ENCODE measurements at places on chromosomes 16 and 17. TPM values are rescaled to one million over a fixed set of nuclear protein-coding genes. Genes with fewer than 3 reads are reported as not detected.

The CPHXL2 gene
- not detected for total RNA-seq

- no peak for DNase-seq
These were observed 5.4 kb downstream of the KCTD5 start for GRCh38 chr16:2687531-2688308.

The CLDN9 gene
- total RNA-seq, result not detected

GRCh38 chr16:69417520-69418199, 6.8 kb upstream of the CYB5B start:
- DNase-seq, result no peak

DNA sequence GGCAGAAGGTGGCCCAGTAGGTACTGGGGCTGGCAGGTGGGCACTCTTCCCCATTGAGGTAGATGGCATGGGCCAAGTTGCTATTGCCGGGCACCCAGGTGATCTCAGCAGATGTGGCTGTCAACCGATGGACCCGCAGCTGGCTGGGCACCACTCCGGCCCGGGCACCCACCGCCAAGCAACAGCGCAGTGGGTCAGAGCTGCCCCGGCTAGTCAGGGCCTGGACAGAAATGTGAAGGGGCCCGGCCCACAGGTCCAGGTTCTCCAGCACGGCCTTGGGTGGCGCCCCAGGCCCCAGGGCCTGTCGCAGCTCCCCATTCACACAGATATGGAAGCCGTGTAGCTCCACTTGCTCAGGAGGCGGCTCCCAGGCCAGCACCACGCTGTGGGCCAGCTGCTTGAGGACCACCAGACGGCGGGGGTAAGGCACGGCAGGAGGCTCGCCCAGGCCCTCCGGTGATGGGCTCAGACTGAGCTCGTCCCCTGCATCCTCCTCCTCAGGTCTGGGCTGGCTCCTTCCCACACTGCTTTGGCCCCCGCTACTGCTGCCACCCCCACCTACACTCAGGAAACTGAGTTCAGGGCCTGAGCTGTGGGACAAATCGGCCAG, 16.5 kb downstream of the TSPOAP1 start:
- no peak for DNase-seq

DNA sequence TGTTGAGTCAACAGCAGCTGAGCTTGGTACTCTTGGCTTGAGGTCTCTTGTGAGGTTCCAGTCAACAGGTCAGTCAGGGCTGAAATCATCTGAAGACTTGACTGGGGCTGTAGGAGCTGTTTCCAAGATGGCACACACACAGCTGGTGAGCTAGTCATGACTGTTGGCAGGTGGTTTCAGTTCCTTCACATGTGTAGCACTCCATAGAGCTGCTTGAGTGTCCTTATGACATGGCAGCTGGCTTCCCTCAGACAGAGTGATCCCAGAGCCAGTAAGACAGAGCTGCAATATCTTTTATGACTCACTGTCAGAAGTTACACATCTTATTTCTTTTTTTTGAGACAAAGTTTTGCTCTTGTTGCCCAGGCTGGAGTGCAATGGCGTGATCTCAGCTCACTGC, 19.5 kb upstream of the GAS7 start:
- no peak for DNase-seq

- no peak for DNase-seq
These were observed 44.0 kb upstream of the CAPN15 start for GRCh38 chr16:483341-484075.

The CENPT gene
- total RNA-seq, result 52.0 TPM

GRCh38 chr17:50103252-50103651, 8.1 kb downstream of the PDK2 start:
- no peak for DNase-seq

The TPSG1 gene
- not detected for total RNA-seq

The HSPB9 gene
- 0.10 TPM for total RNA-seq

- no peak for DNase-seq
These were observed 21.2 kb downstream of the AKAP1 start for GRCh38 chr17:57106107-57106835.

DNA sequence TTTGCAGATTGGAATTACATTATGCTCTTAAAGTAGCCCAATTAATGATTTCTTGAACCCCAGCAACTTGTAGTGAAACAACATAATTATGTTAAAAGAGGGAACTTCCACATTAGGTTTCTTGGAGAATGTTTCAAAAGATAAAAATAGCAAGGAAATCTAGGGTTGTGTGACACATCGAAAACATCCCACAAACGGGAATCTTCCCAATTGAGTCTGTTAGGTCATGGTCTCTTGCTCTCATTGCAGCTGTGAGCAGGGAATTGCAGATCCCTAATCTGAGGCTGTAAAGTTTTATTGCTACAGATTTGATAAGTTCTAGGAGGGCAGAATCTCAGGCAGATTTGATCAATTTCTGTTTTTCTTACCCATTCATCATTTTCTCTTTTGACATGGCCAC, 6.7 kb upstream of the LPO start:
- DNase-seq, result no peak

- DNase-seq, result no peak
These were observed 41.1 kb downstream of the AMFR start for GRCh38 chr16:56384074-56384721.

Measured in activated T-cell treated with anti-CD3 and anti-CD28 coated beads, Interleukin-2, amount 50 U/mL, for 4 hours (primary cell).